ENCODE measurements at places on chromosomes 11 and 22.

GRCh38 chr11:107268977-107269376, 188.6 kb downstream of the CWF19L2 start:
- no peak for DNase-seq

- peak; percentile 44 for DNase-seq
Observed at GRCh38 chr11:78851878-78852586, 277.4 kb upstream of the NARS2 start.

- DNase-seq, result peak; percentile 96
Observed at GRCh38 chr11:96001037-96001436, 77.1 kb upstream of the MTMR2 start.

GRCh38 chr11:129368889-129369672, 6.6 kb upstream of the BARX2 start:
- DNase-seq, result no peak

DNA sequence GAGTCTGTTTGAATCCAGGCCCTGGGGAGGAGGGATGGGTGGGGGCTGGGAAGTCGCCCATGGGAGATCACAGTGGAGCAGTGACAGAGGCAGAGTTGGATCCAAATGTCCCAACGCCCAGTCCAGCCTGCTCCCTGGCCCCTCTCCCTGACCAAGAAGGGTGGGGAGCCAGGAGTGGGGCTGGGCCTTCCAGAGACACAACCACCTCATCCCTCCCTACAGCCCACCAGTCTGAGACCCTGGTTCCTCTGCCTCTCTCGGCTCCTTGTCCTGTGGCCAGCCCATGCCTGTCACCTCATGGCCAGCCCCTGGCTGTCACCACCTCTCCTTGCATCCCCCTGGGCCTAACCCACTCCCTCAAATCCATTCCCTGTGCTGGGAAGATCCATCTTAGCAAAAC, 71.2 kb upstream of the PRR5 start:
- no peak for DNase-seq

DNA sequence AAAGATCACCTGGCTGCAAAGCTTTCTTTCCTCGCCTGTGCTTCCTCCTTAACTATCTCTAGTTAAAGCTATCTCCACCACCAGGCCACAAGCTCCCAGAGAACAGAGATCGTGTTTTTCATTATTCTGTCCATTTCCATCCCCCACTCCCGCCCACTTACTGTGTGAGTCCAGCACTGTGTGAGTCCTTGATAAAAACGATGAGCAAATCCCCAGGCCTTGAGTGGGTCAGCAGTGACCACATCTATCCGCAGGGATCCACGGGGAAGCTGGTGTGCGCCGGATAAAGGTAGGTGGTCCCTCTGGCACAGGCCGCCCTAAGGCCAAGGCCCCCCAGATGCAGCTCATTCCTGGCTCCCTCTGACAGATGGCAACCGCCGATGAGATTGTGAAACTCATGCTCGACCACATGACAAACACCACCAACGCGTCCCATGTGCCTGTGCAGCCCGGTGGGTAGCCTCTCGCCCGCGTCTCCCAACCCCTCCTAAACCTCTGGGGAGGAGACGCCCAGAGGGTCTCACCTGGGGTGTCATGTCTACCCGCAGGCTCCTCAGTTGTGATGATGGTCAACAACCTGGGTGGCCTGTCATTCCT, 9.3 kb downstream of the TKFC start:
- no peak for DNase-seq

- no peak for DNase-seq
Observed at GRCh38 chr22:19892257-19892879, 37.7 kb upstream of the GNB1L start.

- DNase-seq, result no peak
Observed at GRCh38 chr11:19345519-19345847, 104.7 kb upstream of the E2F8 start.

DNA sequence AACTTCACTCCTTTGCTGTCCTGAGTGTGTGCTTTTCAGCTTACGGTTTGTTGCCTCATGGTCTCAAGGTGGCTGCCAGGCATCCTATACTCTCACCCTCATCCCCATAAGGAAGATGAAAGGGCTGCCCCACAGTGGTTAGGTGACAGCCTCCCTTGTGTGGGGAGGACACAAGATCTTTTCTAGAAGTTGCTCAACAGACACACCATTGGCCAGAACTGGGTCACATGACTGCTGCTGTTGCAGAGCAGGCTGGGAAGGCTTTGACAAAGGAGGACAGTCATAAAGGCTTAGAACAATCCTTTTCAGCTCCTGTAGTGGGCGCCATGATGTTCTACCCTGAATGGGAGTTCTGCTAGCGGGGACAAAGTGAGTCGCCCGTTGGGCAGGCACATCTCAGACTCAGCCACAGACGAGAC, 69.7 kb upstream of the RASD2 start:
- DNase-seq, result no peak

- no peak for DNase-seq
Observed at GRCh38 chr11:34909415-34909814, 6.8 kb downstream of the APIP start.

DNA sequence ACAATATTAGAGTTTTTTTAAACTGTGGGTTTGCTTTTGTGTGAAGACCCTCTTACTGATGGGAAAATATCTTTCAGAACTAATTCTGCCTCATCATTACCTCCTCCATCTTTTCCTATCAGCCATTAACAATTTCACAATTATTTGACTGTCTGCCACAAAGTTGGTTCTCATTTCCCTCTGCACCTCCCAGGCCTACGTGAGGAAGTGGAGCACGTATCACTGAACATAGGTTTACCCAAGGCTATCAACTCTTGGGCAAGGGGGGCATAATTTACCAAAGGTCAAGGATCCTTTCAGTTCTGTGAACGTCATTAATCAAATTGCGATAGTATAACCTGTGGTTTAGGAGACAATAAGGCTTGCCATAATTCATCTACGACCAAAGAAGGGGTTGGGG, 60.0 kb downstream of the LIF start:
- no peak for DNase-seq

- DNase-seq, result no peak
Observed at GRCh38 chr11:117230286-117230961, 1.4 kb downstream of the PCSK7 start.

GRCh38 chr11:5284637-5285036, 14.9 kb upstream of the HBE1 start:
- DNase-seq, result no peak

DNA sequence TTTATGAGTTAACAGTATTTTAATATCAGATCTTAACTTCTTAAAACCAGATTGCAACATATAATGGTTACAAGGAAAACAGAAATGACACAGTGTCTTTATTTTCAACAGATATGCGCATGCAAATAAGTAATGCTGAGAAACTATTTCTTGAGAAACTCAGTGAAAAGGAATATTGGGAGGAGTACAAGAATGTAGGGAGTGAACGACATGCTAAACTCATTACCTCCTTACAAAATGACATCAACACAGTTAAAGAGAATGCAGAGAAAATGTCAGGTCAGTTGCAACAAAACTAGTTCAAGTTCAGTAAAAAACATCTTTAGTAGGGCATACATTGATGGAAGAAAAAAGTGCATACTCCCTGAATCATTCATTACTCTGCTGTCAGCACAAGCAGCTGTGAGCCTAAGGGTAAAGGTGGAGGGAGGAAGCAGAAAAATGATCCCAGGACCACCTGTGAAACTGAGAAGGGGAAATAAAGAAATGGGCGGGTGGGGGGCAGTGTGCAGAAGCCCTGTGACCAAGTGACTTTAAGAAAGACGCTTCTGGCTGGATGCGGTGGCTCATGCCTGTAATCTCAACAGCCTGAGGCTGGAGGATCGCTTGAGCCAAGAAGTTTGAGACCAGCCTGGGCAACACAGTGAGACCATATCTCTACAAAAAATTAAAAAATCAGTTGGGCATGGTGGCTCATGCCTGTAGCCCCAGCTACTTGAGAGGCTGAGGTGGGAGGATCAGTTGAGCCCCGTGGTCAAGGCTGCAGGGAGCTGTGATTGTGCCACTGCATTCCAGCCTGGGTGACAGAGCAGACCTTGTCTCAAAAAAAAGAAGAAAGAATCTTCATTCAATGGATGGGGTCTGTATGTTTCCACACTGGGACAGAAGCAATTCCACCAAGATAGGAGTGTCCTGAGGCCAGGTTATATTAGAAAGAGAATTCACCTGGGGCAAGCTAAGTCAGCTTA, 31.2 kb downstream of the CCDC83 start:
- no peak for DNase-seq

GRCh38 chr11:64237484-64237951, 3.1 kb downstream of the VEGFB start:
- no peak for DNase-seq

GRCh38 chr22:46052801-46053562, 76.0 kb upstream of the WNT7B start:
- DNase-seq, result peak; percentile 85

- no peak for DNase-seq
Observed at GRCh38 chr11:12797996-12798395, 123.8 kb downstream of the TEAD1 start.

GRCh38 chr11:35340071-35340470, 79.3 kb downstream of the SLC1A2 start:
- DNase-seq, result no peak

- DNase-seq, result no peak
Observed at GRCh38 chr22:43088627-43088983, 586 bp downstream of the TTLL1 start.

DNA sequence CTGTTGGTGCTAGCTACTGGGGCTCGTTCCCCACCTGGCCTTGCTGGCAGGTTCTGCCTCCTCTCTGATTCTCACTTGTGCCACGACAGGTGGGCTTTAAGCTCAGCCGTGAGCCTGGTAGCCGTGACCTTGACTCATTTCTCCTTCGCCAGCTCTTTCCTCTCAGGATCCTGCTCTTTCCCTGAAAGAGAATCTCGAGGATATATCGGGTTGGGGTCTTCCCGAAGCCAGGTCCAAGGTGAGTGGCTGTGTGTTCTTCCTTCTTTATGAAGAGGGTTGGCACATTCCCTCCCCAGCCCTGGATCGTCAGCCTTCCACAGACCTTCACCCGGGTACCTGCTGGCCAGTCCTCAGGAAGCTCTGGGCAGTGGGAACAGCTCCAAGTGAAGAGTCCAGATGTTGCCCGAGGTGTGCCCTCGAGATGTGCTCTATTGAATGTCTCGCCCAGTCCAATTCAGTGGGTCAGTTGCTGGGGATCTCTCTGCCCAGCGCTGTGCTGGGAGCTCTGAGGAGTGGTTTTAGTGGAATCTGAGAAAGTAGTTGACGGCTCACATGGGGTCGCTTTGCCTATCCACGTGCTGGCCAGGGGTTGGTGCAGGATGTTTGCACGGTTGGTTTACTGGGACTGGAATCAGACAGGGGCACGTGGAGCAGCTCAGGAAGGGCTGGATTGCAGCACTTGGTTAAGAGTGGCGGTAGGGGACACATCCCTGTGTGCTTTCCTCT, 1.4 kb downstream of the ZNF74 start:
- DNase-seq, result no peak

DNA sequence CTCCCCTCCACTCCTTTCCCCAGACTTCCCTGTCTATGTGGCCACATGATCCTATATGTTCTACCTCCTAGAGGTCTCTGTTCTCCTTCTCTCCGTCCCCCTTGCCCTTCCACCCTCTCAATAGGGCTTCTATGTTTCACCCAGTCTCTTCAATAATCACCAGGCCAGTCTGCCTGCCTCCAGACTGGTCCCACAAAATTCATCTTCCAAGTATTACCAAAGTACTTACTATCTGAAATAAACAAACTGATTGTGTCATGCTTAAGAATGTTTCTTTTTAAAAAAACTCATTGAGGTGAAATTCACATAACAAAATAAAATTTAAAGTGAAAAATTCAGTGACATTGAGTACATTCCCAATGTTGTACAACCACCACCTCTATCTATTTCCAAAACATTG, 44.2 kb downstream of the MTNR1B start:
- DNase-seq, result no peak

DNA sequence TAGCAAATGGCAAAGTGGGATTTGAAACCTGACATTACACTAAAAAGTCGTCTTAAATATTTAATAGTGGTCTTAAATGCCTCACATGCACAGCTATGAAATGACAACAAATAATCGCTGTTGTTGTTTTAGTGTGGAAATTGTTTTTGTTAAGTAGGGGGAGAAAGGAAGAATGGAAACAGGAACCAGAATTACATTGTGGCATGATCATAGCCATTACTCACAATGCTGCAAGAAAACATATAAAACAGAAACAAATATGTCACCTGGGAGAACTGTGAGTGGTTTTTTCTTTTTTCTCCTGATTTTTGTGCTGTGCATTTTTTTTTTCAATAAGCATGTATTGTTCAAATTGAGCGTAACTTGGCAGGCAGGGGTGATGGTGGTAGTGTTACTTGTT, 22.9 kb downstream of the FAM76B start:
- DNase-seq, result no peak

All from tibial artery (tissue), 4 donors.